ENCODE measurements at places on chromosomes 16 and 17.

- DNase-seq = peak; percentile 19
Measured at GRCh38 chr16:74034862-74035261, 261.8 kb upstream of the PSMD7 start.

DNA sequence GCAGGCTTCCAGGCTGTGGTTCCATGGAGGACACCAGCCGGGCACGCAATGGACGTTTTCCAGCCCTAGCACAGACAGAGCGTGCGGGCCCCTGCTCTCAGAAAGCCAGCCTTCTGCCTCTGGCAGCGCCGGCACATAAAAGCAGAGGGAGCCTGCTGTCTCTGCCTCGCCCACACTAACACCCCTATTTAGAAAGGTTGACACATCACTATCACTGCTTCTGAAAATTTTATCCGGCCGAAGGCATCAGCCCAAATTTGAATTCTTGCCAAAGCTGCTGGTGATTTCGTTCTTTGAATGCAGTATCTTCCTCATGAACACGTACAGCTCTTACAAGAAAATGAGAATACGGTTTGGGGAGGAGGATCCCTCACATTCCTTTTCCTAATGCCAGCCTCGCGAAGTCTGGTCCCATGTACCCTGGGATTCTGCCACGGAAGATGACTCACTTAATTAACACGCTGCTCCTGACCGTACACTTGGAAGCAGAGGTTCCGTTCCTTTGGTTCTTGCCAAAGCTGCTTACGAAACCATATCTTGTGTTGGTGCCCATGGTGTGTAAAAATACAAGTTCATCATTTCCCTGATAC lies 1.3 kb upstream of the RAB11FIP3 start:
- no peak for DNase-seq

DNA sequence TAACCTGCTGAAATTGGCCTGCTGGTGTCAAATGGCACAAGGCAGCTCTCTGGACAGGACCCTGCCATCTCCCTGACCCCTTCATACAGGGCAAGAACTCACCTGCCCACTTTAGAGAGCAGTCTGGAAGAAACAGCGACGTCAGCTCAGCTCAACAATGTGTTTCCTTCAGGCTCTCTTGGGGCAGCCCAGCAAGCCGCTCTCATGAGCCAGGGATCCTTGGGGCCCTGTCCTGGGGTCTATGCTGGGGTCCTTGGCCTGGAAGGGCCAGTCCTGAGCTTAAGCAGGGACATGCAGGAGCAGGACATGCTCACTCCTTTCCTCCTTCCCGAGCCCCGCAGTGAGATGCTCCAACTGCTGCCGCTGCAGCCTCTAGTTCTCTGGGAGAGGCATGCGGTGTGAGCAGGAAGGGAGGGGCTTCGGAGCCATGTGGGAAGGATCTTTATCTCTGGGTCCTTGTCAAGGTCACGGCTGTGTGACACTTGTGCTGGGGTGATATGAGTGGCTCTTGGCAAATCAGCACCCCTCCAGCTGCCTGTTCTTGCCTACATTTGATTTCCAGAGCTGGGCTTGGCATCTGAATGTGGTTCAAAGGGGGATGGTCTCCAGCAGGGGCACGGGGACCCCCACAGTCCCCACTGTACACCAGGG lies 3.4 kb downstream of the C1QTNF1 start:
- no peak for DNase-seq

GRCh38 chr17:45440161-45440778 lies 7.6 kb upstream of the ARHGAP27 start:
- no peak for DNase-seq

- DNase-seq = no peak
Measured at GRCh38 chr16:88453611-88454522, 787 bp downstream of the ZFPM1 start.

DNA sequence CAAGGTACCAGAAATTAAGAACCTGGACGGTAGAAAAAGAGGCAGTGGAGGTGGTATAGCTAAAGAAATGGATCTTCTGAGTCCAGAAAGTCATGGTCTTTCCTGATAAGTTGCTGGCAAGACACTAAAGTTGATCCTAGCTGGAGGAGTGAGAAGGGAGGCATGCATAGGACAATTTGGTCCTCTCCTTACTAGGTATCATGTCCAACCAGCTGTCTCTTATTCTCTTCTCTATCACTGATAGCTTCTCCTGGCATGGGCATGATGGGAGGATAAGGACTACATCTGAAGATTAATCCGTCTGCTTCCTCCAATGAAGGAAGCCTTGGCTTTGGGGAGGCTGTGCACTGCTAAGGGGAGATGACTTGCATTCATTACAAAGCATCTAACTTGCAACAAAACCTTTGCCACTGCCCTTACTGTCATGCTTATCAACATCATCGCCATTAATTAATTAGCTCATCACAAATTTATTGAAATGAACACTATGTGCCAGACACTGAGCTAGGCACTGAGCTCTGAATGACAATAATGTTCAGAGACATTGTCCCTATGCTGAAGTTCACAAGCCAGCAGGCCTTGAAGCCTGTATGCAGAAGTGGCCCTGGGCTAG lies 3.1 kb upstream of the FAM117A start:
- no peak for DNase-seq

DNA sequence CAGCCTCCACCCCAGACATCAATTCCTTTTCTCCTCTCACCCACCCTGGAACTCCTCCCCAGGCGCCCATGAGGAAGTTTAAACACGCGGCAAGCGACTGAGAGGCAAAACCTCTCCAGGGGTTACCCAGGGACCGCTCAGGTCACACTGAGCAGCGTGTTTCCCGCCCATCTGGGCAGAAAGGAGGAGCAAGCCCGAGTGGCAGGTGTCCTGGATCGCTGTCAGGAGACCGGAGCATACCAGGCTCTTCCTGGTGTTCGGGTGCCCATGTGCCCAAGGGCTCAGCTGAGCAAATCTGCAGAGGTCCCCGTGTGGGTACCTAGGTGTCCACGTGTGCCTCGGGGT lies 491 bp downstream of the SLC25A19 start:
- DNase-seq = no peak

- DNase-seq = no peak
Measured at GRCh38 chr17:55783684-55784245, 32.9 kb downstream of the PCTP start.

- no peak for DNase-seq
Measured at GRCh38 chr17:41689497-41690299, 1.0 kb downstream of the EIF1 start.

DNA sequence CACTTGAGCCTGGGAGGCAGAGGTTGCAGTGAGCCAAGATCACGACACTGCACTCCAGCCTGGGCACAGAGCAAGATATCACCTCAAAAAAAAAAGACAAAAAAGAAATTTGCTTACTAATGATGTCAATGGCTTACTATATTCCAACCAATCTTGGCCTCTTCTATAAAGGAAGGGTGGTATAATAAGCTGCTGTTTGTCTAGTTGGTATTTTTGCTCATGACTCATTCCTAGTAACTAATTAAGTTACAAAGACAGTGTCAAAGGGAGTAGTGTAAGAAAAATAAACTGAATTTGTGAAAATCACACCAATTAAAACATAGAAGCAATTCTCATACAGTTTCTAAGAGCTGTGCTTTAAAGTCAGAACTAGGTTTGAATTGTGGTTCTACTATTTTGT lies 82.5 kb downstream of the NLK start:
- no peak for DNase-seq

DNA sequence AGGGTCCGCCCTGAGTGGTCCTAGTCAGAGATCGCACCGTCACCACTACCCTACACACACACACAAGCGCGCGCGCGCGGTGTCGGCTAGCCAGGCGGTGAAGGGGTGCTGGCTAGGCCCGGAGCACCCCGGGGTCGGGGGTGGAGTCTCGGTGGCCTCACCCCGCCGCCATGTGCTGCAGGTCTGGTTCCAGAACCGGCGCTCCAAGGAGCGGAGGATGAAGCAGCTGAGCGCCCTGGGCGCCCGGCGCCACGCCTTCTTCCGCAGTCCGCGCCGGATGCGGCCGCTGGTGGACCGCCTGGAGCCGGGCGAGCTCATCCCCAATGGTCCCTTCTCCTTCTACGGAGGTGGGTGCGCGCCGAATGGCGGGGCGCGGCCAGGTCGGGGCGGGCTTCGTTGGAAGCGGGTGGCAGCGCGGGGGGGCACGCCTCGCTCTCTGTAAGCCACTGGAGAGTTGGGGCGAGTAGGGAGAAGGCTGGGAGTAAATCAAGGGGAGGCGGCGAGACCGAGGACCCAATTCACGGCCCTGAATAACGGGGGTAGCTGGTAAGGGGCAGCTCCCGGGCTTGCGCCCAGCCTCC lies 4.8 kb downstream of the LHX1 start:
- no peak for DNase-seq

DNA sequence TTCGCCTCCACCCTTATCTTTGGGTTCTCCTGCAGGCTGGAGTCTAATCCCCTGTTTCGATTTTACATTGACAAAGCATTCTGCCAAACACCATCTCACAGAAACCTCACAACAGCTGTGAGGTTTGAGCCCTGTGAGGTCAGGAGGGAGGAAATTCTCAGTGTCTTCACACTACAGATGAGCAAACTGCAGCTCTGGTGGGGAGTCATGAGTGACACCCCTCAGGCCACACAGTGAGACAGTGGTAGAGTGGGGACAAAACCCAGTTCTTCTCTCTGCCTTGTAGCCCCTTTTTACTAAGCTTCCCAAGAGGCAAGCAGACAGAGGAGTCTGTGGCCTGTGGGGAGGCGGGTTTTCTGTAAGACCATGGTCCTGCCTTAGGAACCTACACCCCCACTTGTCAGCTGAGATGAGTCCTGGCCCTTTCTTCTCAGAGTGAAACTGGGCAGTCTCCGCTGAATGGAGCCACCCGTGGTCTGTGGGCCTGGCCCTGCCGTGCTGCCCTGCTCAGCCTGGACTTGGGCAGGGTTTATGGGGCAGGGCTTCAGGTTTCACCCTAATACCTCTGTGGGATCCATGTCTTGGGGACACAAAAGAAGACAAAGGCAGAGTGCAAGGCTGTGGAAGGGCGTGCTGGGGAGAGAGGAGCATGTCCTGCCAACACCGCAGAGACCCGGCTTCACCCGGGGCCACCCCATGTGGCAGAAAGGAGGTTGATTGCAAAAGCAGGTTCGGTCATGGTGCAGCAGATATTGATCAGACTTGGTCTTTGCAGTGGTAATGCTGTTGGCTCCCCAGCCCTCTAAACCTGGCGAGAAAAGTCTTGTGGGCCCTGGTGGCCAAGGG lies 59.0 kb downstream of the ABR start:
- DNase-seq = no peak

DNA sequence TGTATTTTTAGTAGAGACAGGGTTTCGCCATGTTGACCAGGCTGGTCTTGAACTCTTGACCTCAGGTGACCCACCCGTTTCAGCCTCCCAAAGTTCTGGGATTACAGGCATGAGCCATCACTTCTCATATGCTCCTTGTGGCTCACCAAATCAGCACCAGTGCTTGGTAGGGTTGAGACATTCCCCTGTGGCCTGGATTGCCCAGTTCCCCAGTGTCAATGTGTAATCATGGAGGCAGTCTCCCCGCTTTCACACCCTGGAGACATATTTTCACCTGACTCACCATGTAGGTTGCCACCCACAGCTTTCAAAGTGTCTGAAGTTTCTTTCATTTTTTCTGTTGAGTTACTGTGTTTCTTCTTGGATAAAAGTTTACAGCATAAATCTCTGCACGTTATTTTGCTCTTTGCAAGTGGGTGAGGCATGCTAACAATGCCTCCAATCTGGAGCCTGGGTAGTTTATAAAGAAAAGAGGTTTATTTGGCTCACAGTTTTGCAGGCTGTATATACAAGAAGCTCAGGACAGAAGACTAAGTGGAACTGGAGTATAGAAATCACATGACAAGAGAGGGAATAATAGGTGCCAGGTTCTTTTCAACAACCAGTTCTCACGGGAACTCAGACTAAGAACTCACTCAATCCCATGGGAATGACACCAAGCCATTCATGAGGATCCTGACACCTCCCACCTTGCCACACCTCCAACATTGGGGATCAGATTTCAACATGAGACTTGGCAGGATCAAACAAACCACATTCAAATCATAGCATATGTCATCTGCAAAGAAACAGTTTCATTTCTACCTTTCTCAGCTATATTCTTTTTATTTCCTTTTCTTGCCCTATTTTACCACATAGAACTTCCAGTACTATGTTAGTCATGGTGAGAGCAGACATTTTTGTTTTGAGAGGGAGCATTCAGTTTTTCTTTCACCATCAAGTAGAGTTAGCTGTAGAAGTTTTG lies 113.2 kb downstream of the PHKB start:
- no peak for DNase-seq

GRCh38 chr17:40097087-40097486 lies 3.3 kb downstream of the NR1D1 start:
- no peak for DNase-seq

- no peak for DNase-seq
Measured at GRCh38 chr17:33220036-33220435, 73.1 kb downstream of the ASIC2 start.

DNA sequence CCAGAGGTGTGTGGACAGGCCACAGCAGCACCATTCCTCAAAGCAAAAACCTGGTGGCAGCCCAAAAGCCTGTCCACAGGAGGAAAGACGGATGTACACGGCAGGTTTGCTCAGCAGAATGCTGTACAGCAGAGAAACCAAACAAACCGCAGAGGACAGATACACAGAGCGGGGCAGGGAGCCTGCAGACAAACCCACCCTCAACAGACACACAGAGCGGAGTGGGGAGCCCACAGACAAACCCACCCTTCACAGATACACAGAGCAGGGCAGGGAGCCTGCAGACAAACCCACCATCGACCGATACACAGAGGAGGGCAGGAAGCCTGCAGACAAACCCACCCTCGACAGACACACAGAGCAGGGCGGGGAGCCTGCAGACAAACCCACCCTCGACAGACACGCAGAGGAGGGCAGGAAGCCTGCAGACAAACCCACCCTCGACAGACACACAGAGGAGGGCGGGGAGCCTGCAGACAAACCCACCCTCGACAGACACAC lies 53.0 kb upstream of the METRNL start:
- no peak for DNase-seq

- DNase-seq = no peak
Measured at GRCh38 chr17:59503500-59503899, 61.9 kb upstream of the DHX40 start.

DNA sequence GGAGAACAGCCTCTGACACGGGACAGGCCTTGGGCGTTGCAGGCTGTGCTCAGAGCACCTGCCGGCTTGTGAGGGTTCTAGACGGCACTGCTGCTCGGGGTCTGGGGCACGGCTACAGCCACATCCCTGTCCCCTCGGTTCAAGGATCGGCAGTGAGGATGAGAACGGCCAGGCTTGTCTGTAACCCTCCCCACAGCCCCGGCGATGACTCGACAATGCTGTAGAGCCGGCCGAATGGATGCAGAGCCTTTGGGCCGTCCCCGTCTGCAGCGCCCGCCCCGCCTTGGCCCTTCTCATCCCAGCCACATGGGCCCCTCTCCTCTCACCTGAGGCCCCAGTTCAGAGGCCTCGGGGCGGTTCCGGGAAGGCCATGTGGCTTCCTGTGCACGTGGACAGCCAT lies 49.0 kb upstream of the METRNL start:
- DNase-seq = no peak
